ENCODE measurements at places on chromosomes 3 and 15.

GRCh38 chr3:30621576-30621975 is 15.2 kb downstream of the TGFBR2 start:
- DNase-seq, result no peak

DNA sequence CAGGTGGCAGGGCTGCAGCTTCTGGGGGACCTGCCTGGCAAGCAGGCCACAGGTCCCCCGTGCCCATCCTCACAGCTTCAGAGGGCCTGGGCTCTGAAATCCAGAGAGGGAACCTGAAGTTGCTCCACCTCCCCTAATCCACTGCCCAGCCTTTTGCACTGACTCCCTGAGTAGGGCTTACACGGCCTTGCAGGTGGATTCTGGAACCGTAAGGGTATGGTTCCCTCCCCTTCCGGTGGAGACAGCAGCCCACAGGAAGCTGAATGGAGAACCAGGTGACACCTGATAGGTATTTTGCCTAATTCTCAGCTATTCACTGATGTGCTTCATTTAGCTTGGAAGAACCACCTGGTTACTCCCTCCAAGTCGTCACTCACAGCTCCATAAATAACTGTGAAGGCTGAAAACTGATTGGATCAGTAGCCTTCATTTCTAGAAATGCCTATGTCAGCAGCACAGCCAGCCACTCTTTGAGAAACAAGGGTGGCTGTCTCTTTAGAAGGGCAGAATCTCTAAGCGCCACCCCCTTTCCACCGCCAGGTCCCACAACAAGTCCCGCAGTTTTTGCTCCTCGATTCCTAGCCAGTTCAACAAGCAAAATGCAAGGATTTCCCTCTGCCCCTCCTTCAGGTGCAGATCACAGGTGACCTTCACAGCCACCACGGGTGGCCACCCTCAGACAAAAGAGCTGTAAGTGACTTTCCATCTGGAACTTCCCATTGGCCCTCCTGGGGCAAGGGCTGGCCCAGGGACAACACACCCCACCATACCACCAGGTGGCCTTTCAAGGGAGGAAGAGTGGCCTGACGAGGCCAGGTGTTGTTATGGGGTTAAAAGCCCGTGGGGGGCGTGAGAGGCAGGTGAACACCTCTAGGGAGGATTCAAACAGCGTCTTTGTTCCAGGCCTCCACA is 112.9 kb downstream of the SEC22A start:
- no peak for DNase-seq

- no peak for DNase-seq
These were observed 98.6 kb downstream of the ARNT2 start for GRCh38 chr15:80502782-80503181.

GRCh38 chr3:175108613-175109151 is 249.5 kb downstream of the NAALADL2 start:
- no peak for DNase-seq

DNA sequence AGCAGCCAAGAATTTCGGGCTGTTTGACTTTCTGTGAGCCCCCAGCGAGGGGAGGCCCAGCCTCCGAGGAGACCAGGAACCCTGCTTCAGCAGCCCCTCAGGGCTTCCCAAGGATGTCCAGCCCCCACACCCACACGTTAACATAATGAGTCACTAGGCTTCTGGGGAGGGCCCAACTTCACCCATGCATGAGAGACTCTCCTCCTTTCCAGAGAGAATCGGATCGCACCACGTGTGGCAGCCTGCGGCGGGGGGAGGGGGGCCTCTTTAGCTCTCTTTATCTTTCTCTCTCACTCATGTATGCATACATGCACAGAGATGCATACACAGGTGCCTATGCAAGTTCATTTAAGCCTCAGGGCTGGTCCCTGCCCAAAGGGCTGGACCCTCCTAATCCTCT is 3.1 kb upstream of the AP2M1 start:
- no peak for DNase-seq

- DNase-seq, result no peak
These were observed 103.6 kb downstream of the ALDH1A2 start for GRCh38 chr15:57961919-57962318.

DNA sequence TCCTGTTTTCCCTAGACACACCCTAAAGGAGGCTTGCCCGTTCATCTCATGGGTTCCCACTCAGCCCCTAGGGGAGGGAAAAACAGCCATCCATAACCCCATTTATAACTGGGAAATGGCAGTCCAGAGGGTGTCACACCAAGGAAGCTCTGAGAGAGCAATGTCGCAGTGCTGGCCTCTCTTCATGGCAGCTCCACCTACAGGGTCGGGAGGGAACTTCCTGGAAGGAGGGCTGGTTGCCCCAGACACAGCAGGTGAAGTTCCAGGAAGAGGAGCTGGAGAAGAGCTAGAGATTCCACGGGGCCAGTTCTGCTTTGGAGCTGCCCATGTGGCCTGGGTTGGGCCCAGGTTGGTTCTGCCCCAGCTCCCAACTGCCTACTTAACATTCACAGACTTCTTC is 22.3 kb upstream of the LINGO1 start:
- DNase-seq, result no peak

DNA sequence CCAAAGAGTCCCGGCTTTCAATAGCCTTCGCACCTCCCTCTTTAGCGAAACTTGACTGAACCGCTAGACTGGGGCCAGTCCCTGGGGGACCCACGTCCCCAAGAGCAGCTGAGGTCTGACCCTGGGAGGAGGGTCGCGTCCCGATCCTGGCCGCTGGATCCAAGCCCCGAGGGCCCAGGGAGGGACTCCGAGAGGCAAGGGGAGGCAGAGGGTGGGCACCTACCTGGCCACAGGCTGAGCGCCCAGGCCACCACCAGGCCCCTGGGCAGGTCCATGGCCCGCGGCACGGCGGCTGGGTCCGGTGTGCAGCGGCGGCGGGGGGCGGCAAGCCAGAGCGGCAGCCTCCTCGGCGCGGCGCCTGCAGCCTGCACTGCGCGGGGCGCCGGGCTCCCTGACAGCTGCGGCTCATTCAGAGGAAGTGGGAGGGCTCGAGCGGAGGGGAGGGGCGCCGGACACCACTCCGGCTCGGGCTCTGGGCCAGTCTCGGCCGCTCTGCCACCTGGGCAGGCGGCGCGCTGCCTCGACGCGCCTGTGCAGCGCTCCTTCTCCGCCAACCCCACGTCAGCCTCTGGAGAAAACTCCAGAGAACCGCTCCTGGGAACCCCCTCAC is at the start of gene ITGA11:
TSS of gene ITGA11 (minus strand) at position 372 of the 610 bp plus-strand sequence. CDS start at position 275, 97 bp downstream.
- DNase-seq, result no peak

DNA sequence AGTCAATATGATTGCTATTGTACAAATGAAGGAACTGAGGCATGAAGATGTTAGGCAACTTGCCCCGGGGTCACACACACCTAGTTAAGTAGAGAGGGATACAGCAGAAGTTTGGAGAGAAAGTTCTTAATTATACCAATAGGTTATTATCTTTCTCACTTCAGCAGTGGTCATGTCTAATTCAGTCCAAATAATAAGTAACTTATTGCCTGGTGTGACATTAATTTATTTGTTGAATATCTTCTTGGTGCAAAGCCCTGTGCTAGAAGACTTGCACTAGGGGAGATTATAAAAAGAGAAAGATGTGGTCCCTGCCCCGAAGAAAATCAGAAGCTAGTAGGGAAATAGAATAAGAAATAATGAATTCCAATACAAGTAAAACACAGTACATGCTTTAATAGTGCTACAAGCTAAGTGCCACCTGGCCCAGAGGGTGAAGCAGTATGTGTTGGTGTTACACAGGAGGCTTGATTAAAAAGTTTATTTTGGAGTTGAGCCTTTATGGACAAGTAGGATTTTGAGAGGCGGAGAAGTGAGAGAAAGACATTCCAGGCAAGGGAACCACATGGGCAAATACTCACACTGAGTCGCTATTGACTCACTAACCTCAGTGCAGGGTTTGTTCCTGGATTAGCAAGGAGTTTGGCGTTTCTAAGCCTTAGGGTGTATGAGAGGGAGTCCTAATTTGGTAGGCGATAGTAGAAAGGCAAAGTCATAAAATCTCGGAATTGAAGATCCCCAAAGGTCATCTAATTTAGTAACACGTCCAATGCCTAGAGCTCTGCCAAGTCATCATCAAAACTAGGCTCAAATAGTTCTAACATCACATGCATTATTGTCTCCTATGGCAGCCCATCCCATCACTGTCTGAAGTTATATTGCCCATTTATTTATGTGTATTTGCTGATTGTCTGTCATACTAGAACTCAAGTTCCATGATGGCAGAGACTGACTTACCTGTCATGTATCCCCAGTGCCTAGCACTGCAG is 19.2 kb upstream of the GSK3B start:
- DNase-seq, result no peak

GRCh38 chr3:182198345-182198744 is 486.6 kb downstream of the SOX2 start:
- no peak for DNase-seq

GRCh38 chr3:44280077-44280476 is 38.4 kb downstream of the TOPAZ1 start:
- no peak for DNase-seq

DNA sequence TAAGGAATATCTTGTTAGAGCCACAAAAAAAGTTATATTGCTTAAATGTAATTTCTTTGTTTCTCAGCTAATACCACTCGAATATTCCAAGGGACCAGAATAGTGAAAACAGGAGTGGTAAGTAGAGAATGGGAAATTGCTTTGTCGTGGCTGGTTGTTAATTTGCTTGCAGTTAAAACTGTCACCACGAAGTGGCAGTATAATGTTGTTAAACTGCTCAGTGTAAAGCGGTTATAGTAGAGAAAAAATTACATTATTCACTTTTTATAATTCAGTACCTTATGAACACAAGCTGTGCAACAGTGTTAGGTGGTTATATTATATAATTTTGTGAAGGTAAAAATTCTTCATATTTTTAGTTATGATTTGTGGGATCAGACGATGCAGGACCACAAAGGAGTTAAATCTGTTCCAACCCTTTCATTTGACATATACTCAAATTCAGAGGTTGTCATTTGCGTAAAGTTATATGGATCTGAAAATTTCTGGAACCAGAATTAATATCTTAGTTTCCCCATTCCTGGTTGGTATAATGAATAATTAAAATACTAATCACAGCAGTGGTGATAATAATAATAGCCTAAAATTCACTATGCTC is 171.8 kb downstream of the FEZF2 start:
- DNase-seq, result no peak

- no peak for DNase-seq
These were observed 5.9 kb downstream of the XPC start for GRCh38 chr3:14172496-14172895.

- DNase-seq, result no peak
These were observed 127.4 kb downstream of the WDR76 start for GRCh38 chr15:43954181-43954621.

DNA sequence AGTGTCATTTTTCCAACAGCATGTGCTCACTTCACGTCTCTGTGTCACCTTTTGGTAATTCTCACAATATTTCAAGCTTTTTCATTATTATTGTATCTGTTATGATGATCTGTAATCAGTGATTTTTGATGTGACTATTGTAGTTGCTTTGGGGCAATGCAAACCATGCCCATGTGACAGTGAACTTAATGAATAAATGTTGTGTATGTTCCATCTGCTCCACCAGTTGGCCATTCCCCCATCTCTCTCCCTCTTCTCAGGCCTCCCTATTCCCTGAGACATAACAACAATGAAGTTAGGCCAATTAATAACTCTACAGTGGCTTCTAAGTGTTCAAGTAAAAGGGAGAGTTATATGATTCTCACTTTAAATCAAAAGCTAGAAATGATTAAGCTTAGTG is 32.5 kb upstream of the TBC1D23 start:
- no peak for DNase-seq
